ENCODE measurements at places on chromosomes 13 and 19. TPM values are rescaled to one million over a fixed set of nuclear protein-coding genes. Genes with fewer than 3 reads are reported as not detected.

STXBP2 gene
- total RNA-seq = 4.5 TPM

ZNF100 gene
- 4.6 TPM for total RNA-seq

OR7A5 gene
- not detected for total RNA-seq

CCDC70 gene
- total RNA-seq = not detected

PIBF1 gene
- total RNA-seq = 10.8 TPM

C19orf73 gene
- total RNA-seq = 1.6 TPM

GRCh38 chr19:45804959-45805230 lies 10.2 kb downstream of the RSPH6A start:
- DNase-seq = no peak

GRCh38 chr13:113669755-113670341 lies 2.8 kb downstream of the GRK1 start:
- peak; percentile 4 for DNase-seq

- no peak for DNase-seq
Measured at GRCh38 chr19:2627855-2628254, 74.6 kb downstream of the GNG7 start.

GRCh38 chr13:23621316-23621645 lies 51.1 kb downstream of the TNFRSF19 start:
- DNase-seq = no peak

DNA sequence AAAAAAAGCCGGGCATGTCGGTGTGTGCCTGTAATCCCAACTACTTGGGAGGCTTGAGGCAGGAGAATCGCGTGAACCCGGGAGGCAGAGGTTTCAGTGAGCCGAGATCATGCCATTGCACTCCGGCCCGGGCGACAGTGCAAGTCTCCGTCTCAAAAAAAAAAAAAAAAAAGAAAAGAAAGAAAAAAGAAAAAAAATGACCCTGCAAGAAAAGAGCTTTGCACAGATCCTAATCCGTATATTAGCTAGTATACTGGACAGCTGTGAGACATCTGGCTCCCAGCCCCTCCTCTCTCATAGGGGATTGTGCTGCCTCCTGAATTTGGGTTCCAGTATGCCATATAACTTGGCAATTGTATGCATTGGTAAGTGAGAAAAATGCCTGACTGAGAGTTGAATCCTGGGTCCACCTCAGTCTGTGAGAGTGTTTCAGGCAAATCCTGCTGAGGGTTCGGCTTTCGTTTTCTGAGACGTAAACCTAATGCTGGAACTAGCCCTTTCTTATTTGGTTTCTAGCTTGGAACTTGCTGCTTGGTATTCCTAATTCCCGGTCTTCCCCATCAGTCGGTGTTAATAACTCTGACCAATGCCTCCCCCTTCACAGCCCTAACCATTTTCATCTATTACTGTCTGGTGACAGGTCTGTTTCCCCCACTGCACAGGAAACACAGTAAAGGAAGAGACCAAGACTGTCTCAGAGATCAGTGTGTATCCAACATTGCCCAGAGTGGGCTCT lies 1.3 kb upstream of the AKT2 start:
- DNase-seq = no peak

GRCh38 chr19:41853344-41853743 lies 6.7 kb upstream of the RPS19 start:
- DNase-seq = no peak

GRCh38 chr13:52411629-52412028 lies 5.7 kb upstream of the THSD1 start:
- DNase-seq = no peak

DNA sequence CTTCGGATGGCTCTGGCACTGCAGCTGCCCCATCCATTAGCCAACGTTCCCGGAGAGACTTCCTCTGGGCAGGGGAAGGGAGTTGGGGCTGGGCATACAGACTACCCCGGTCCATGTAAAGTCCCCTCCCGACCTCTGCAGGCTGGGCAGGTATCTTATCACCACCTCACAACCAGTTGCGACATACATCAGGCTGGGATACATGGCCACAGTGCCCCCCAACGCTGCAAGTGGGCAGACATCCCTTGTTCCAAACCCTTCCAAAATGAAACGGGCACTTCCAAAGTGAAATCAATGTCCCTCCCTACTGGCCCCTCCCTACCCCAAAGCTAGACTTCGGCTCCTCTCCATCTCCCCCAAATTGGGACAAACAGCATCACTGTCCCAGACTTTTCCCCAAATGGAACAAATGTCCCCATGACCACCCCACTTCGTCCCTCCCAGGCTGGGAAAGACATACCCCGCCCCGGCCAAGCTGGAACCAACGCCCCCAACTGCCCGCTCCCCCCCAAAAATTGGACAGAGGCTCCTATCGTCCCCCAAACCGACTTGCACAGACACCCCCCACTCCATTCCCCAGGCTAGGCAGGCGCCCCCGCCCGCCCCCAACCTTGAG lies 5.0 kb downstream of the PALM3 start:
- no peak for DNase-seq

DNA sequence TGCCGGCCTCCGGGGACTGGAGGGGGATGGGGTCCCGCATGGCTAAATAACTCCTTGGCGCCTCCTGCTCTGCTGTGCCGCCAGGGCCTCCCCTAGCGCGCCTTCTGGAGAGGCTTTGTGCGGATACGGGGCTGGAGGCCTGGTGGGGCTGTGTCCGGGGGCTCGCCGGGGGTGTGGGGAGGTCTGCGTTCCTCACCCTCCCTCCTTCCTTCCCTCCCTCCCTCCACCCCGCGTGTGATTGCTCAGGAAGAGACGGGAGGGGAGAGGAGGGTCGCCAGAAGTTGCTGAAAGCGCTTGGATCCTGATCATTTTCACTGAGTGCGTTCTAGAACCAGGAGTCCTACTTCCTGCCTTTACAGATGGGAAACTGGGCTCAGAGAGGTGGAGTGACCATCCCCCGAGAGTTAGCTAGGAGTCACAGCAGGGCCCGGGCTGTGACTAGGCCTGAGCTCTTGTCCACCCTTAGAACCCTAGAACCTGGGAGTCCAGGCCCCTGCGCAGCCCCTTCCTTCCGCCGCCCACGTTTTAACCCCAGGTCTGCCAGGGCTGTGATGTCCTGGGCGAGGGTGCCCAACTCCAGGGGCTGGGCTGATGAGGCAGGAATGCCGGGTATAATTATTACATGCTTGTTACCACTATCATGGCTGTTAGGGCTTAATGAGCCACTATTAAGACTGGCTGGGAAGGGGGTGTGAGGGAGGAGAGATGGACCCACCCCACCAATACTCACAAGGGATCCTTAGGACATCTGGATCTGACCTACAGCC lies 782 bp upstream of the JUND start:
- DNase-seq = no peak

- DNase-seq = peak; percentile 72
Measured at GRCh38 chr19:35154525-35155406, at the start of gene FXYD5. Gene FXYD5 (plus strand): TSS chr19:35154735. CDS start chr19:35155551, 816 bp downstream.

GRCh38 chr13:76837801-76838200 lies 48.4 kb downstream of the KCTD12 start:
- DNase-seq = no peak

DNA sequence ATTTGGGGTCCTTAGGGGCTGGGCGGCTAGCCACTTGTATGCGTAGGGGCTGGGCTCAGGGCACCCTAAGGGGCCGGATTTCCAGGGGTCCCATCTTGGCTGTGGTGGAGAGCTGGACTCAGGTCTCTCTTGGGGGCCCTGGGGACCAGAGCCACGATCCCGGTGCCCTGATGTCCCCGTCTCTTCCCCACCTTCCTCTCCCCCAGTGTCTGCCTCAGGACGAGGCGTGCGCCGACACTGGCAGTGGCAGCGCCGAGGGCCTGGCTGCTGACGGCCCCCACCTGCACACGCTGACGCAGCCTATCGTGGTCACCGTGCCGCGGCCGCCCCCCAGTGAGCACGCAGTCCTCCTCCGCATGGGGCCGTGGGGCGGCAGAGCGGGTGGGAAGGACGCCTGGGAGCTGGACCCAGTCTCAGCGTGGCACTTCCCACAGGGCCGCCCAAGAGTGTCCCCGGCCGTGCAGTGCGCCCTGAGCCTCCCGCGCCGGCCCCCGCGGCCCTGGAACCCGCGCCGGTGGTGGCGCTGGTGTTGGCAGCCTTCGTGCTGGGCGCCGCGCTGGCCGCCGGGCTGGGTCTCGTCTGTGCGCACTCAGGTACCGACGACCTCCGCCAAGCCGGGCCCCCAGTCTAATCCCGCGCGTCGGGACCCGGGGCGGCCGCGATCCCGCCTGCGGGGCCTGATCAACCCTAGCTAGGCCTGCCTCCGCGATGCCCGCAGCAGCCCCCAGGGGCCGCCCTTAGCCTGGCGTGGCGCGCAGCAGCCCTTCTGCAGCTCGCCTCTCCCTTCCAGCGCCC lies 2.7 kb upstream of the SNAPC2 start:
- no peak for DNase-seq

GRCh38 chr13:87244256-87244890 lies 426.8 kb upstream of the SLITRK5 start:
- DNase-seq = no peak

DNA sequence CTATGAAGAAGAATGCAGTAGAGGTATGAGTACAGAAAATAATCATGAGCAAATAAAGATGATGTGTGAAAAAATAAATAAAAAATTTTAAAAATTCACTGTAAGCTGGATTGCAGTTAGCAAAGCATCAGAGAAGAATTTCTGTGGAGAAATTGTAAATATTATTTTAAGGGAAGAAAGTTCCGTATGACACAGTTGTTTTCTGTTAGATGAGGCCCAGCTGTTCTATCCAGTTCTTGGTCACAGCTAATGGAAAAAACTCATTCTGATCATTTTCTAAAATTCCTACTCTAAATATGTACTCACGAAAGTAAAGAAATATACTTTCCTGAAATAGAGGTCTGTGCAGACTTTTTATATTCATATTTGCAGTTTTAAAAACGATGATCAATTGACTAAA lies 578.8 kb downstream of the DCT start:
- no peak for DNase-seq

- DNase-seq = no peak
Measured at GRCh38 chr13:39402221-39402970, 200.6 kb downstream of the LHFPL6 start.
